ENCODE measurements at places on chromosomes 7 and 10.

- DNase-seq, result no peak
Observed at GRCh38 chr7:42189535-42189934, 47.5 kb downstream of the GLI3 start.

GRCh38 chr7:84274029-84274638, 79.5 kb upstream of the SEMA3A start:
- no peak for DNase-seq

GRCh38 chr10:53786236-53786900, 1013.8 kb upstream of the MBL2 start:
- DNase-seq, result peak; percentile 12

GRCh38 chr10:126101325-126101724, 205.0 kb downstream of the FANK1 start:
- no peak for DNase-seq

DNA sequence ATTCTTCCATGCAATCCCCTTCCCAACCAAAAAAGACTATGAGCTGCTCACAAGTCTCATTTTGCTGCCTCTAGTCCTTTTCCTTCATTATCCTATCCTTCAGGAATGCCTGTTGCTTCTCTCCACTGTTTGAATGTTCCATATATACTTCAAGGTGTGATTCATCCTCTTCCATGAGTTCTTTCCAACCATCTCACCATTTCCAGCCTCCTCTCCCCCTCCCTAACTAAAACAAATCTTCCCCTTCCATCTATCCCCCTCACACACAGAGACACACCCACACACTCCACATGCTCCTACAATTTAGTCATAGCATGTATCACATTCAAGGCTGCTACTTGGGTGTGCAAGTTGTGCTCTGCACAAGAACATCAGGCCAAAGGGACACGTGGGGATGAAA, 254.3 kb downstream of the DYNC1I1 start:
- DNase-seq, result no peak

GRCh38 chr10:83917537-83918506, 221.5 kb upstream of the GHITM start:
- no peak for DNase-seq

DNA sequence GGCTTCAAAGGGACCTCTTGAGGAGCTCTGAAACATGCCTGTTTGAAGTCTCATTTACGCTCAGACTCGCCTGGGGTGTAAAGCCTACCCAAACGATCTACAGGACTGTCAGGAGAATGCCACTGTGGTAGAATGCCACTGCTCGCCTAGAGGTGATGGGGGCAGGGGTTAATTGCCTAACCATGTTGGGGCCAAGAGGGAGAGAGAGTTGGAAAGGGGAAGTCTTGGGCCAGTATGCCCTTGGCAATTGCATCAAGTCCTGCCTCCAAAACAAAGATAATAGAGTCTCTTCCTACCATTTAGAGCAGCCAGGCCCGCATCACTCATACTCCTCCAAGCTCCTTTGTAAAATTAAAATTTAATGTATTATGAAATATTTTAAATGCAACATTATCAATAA, 25.2 kb downstream of the CDK1 start:
- no peak for DNase-seq

GRCh38 chr10:116044801-116045248, 228.2 kb downstream of the GFRA1 start:
- DNase-seq, result no peak

GRCh38 chr10:33509231-33509831, 174.9 kb upstream of the NRP1 start:
- DNase-seq, result no peak

- DNase-seq, result no peak
Observed at GRCh38 chr7:158547817-158548216, 39.8 kb downstream of the PTPRN2 start.

All from WERI-Rb-1 (cell line).